ENCODE measurements at places on chromosomes 11 and 22.

- DNase-seq, result no peak
These were observed 29.8 kb downstream of the MOB2 start for GRCh38 chr11:1456596-1457325.

DNA sequence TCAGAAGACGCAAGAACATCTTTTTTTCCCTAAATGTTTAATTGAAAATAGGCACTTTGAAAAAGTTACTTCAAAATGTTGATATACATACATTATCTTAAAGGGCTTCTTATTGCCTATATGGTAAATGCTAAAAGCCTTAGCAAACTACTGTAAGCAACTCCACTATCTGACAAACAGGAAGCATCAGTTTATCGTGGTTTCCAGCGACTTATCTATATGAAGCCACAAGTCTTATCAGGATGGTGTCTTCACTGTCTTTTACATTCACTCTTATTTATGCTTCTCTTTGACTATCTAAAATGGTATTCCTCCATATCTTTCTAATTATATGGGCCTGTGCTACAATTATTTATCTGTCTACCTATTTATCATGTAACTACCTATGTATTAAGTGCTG, 2091.9 kb downstream of the LRRC4C start:
- DNase-seq, result no peak

- no peak for DNase-seq
These were observed 496 bp upstream of the CST6 start for GRCh38 chr11:66011239-66011784.

- no peak for DNase-seq
These were observed 6.1 kb downstream of the ARVCF start for GRCh38 chr22:20010307-20011122.

DNA sequence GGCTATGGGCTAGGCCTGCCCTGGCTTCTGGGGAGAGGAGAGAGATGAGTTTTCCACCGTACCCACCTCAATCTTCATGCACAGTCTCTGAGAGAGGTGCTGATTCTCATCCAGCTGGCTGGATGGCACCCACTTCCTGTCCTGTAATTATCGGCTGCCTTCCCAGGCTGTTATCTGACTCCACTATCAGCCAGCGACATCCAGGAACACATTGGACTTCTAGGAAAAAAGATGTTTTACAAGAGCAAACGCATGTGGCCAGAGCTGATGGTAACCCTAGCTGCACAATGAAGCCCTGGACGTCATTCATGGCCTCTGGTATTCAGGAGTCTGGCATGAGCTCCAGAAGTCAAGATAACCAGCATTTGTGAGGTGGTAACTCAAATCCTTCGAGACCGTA, 137.4 kb downstream of the EHF start:
- DNase-seq, result no peak

GRCh38 chr11:63251312-63251711, 7.9 kb upstream of the SLC22A25 start:
- DNase-seq, result no peak

DNA sequence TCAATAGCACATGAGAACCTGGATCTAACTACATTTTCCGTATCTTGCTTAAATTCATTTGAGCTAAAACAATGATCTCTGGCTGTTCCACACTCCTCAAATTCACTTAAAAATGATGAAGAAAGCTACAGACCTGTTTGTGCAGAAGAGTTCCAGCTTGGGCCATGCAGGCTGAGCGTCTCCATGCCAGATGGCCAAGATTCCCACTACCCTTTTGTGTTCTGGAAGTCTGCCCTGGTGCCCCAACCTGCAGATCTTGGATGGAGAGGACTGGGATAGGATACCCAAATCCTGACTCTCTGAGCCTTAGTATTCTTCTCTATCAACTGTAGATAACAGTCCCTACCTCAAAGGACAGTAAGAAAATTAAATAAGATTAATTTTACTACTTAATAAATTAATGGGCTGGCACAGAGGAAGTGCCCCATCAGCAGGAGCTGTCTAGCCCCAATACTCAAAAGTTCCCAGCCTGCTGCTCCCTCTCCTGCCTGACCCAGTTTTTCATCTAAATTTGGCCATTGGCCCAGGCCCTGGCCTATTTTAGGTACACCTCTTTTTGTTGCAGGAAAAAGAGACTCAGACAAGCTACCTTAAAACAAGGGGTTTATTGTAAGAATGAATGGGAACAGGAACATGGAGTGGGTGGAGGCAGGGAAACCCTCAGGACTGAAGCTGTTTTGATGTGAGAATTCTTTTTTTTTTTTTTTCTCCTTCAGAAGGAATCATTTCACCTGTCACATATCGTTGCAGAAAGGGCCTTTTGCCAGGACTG, 81.4 kb upstream of the GRK3 start:
- no peak for DNase-seq

GRCh38 chr22:29344137-29344536, 28.6 kb upstream of the RASL10A start:
- no peak for DNase-seq

DNA sequence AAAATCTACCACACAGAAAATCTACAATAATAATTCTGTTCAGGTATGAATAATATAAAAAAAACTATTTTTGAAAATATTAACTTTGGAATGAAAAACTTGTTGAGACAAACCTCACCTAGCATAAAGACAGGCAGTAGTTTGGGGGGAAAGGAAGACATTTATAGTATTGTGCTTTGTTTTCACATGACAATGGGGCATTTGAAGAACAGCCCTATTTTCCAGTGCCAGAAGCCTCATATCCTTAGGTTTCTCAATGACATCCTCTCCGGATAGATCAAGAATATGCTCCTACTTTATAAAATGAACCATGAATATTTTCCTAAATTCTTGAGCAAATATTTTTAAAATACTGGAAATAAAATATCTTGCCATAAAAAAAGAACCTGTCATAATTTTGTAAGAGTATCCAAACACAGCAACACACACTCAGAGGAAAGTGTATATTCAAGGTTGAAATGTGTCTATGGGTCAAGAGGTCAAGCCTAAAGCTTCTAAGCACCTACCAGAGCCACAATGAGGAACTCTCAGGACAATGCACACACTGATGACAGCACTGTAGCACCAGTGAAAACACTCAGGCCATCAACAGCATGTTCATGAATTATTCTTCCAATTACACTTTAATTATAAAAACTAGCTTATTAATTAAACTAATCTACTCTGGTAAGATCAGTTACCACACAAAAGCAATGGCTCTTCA, 68.7 kb downstream of the MRTFA start:
- DNase-seq, result no peak

GRCh38 chr22:23128269-23129108, 13.3 kb downstream of the RSPH14 start:
- peak; percentile 45 for DNase-seq

GRCh38 chr22:42261296-42261695, 9.2 kb downstream of the TCF20 start:
- no peak for DNase-seq

DNA sequence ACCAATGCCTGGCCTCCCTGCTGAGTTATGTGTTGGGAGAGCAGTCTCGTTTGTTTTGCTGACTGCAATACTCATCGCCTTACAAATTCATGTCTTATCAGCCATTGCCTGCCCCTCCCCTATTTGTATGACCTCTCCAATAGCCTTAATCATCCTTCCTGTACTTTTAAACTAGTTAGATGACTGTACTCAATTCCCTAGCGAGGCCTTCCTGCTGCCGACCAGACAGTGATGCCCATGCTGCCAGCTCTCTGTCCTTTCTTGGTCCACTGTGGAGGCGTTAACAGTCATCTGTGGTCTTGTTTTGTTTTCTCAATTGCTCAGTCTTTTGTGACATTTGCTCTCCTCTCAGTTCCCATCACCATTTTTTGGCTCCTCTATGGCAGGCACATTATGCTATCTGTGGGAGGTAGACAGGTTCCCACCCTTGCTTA, 20.3 kb upstream of the YPEL1 start:
- no peak for DNase-seq

DNA sequence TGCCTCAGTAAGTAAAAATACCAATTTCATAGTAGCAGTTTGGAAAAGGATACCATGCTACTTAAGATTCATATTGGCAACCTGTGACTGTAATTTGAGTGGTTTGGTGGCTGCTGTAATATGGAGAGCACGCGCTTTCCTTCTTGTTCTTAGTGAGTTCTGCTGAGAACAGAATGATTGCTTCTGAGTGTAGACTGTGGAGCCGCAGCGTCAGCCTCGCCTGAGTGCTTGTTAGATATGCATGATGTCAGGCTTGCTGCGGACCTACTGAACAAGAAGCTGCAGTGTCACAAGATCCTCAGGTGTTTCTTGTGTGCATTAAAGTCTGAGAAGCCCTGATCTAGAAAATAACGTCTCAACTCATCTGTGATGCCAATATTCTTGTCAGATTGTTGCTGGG, 143.2 kb downstream of the ARHGAP42 start:
- no peak for DNase-seq

DNA sequence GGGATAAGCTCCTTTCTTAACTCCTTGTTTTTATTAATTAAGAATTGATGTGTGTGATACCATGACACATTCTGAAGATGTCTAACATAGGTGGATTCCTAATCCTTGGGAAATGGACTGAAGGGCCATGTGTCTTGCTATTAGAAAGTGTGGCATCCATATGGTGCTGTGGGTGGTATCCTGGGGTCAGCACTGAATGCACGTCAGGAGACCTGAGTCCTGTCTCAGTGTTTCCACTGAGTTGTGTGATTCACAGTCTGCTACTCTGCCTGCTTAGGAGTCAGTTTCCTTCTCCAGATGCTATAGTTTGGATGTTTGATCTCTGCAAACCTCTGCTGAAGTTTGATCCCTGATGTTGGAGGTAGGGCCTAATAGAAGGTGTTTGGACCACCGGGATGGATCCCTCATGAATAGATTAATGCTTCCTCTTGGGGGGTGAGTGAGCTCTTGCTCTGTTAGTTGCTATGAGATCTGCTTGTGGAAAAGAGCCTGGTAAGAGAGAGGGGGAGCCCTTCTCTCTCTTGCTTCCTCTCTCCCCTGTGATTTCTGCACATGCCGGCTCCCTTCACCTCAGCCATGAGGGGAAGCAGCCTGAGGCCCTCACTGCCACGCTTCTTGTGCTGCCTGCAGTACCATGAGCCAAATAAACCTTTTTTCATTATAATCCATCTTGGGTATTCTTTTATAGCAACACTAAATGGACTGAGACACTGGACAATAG, 666.5 kb downstream of the NTM start:
- no peak for DNase-seq

DNA sequence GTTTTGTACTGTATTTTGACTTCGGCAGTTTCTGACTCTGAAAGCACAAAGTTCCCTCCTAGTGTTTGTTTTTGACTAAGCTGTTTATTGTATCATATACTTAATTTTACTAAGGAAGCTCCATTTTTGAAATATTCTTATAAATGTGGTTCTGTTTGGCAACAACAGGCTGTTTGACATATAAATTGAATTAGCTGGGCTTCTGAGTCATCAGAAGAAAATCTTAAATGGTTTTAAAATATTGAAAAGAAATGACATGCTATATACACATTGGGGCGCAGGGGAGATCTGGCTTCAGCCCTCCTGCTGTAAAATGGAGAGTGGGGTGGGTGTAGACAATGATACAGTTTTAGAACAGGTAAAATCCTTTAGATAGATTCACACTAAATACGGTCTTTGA, 38.6 kb downstream of the SHISA8 start:
- no peak for DNase-seq

GRCh38 chr22:39148727-39149535, 3.5 kb downstream of the CBX7 start:
- DNase-seq, result peak; percentile 61

Data from stimulated activated CD8-positive, alpha-beta memory T cell treated with anti-CD3 and anti-CD28 coated beads, Interleukin-7, amount 100 ng/mL, for 48 hours (primary cell).